Posterior cingulate gyrus (tissue), 11 donors: ENCODE measurements at places on chromosomes 1 and 21.

DNA sequence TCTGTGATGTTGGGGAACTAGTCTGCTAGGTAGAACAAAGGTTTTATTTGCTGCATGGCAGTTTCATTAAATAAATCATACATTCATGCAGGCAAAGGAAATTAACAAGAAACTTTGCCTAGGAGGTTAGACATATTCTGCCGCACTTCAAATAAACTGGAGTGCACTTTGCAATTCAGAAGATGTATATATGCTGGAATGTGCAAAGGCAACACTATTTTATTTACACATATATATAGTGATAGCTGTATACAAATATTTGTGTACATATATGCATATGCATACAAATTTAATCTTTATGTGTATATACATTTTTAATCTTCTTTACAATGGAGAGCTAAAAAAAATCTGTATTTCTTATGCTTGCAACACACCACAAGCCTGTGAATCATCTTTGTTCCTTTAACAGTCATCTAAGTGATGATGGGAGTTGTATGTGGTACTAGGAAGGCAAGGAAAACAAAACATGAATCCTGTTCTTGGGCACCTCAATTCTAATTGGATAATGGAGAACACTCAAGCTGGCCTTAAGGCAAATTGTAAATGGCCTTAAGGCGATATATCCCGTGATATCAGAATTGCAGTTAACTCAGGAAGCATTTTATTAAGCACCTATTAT, 605.8 kb upstream of the CAMK1G start:
- no peak for DNase-seq

DNA sequence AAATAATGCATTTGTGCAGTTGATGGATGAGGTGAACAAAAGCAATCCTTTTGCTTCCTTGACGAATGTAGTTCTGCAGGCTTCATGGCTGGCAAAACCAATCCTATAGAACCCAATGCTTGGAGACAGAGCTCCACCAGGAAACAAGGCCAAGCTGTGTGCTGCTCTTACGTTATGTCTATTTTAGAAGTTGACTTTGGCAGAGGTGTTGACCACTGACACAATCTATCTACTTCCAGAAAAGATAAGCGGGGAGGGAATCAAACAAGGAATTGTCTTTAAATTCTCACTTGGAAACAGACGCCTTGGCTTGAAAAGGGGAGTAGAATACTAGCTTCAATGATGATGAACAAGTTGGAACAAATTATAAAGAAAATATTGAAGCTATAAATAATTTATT, 211.2 kb downstream of the SETD4 start:
- no peak for DNase-seq

DNA sequence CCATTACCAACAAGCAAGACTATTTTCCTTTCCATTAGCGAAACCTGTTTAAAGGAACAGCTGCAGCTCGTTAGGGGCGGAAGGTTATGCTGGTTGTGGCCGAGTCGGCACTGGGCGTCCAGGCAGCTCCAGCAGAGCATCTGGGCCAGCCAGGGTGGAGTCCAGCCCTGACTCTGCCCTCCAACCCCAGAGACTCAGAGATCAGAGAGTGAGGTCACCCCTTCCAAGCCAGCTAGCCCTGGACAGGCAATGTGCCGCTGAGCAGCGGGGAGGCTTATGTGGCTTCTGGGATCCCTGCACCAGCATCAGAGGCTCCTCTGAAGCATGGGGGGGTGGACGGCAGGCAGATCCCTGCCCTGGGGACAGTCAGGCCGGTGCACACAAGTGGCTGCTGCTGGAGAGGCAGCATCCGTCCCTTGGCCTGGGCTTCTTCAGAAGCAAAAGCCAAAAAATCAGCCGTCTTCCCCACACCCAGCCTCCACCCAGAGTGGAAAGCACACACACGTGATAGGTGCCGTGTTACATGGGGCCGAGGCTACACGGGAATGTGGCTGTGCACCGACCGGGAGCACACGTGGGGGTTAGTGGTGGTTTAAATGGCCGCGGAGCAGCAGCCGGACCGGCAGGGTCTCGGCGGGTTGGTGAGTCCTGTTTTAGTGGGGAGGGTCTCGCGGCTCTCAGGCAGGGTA, 30.1 kb downstream of the SLC66A1 start:
- DNase-seq = no peak

DNA sequence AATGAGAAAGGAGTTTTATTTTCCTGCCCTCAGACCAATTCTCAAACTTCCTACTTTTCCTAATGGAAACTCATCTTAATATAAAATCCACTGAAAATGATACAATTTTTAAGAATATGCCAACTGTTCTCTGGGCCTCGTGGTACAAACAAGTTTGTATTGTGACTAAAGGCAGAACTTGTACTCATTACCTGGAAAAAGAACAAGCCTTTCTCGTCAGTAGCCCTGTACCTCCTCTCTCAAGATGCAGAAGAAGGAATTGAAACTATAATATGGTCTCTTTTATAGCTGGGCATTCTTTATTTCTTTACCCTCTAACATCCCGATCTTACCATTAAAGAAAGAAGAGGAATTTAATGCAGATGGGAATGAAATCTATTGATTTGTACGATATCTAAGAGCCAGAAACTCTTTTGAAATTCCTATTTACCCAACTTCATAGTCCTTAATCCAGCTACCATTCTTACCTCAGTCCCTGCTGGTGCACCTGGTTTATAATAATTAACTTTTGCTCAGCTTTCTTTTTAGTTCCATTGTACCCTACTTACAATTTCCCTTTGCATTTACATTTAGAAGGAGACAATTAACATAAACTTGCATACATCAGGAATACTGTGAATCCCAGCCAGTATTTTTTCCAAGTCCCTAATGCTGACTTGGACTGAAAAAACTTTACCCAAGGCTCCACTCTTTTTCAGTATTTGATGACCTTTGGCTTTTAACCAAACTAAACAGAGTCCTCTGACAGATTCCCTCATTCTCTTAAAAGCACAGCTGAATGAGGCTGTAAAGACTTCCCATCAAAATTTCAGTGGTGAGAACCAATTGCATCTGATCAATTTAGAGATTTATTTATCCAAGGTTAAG, 1162.4 kb downstream of the BRINP3 start:
- no peak for DNase-seq

DNA sequence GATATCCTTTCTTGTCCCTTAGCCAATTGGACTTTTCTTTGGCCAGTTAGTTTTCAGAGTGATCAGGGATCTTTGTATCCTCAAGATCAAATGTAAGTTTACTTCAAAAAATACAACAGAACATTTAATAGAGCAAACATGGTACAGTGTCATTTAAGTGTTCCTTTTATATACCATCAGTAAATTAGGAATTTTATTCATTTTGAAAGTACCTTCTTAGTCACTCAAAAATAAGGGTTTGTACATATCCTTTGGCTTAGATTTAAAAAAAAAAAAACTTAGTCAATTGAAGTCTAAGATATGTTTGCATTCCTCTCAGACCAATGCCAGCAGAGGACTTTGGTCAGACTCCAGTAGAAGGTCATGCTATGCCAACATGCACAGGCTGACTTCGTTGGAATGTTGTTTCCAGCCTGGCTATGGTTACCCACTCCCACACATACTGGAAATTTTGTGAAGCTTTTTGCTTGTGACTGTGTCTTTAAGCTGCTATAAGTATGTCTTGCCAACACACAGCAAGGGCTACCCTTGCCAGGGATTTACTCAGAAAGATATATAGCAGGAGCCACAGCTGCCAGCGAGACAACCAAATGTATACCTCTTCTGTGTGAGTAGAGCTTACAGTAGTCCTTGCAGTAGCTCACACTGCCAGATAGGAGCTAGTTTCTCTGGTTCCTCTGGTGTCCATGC, 81.5 kb upstream of the LRIF1 start:
- DNase-seq = no peak

GRCh38 chr1:68969441-68969840, 472.6 kb upstream of the DEPDC1 start:
- no peak for DNase-seq

DNA sequence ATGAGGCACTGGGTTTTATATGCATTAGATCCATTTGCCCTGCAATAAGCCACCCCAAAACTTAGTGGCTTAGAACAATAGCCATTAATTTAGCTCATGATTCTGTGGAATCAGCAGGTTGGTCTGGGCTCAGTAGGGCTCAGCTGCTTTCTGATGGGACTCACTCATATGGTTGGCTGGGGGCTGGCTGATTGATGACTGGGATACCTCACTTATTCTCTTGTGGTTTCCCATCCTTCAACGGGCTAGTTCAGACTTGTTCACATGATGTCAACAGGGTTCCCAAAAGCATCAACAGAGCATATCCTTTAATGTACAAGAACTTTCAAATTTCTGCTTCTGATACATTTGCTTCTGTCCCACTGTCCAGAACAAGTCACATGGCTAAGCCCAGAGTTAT, 43.2 kb downstream of the DNM3 start:
- no peak for DNase-seq

- DNase-seq = no peak
Measured at GRCh38 chr1:83554174-83554573, 444.8 kb downstream of the TTLL7 start.

DNA sequence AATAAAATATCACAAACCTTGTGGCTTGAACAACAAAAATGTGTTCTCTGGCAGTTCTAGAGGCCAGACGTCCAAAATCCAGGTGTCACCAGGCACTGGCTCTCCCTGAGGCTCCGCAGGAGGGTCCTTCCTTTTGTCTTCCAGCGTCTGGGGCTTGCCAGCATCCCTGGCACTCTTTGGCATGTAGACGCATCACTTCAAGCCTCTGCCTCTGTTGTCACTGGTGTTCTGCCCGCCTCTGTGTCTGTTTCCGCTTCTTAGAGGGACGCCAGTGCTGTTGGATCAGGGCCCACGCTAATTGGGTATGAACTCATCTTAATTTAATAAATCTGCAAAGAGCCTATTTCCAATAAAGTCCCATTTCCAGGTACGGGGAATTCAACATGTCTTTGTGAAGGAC, 273.7 kb upstream of the C1orf174 start:
- no peak for DNase-seq

DNA sequence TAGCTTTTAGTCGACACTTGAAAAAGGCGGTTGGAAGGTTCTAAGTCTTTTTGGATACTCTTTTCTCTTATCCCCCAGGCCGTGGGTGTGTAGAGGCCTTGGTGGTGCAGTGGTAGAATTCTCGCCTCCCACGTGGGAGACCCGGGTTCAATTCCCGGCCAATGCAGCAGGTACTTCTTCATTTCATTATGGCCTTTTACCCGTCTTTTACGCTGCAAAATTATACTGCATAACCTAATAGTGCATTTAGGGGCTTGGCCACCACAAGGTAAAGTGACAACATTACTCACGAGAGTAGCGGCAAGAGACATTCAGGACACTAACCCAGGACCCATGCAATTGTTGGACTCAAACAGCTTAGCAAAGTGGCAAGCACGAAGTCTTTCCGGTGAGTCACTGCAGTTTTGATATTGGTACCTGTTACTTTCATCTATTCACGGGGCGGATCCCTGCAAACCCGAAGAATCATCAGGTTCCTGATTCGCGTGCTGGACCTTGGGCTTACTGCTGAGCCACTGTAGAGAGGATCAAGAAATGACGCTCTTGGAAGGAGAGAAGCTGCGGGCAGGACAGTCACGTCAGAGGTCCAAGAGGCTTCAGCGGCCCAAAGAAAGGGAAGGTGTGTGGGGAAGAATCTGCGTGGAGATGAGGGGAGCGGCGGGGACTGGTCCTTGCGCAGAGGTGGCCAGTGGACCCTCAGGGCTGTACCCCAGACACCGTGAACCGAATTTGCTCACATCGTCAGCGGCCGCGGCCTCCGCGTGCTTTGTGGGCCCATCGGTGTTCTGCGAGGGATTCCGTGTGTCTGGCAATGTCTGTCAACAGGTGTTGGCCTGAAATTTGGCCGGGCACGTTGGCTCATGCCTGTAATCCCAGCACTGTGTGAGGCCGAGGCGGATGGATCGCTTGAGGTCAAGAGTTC, 12.9 kb upstream of the RNU1-4 start:
- DNase-seq = peak; percentile 17

DNA sequence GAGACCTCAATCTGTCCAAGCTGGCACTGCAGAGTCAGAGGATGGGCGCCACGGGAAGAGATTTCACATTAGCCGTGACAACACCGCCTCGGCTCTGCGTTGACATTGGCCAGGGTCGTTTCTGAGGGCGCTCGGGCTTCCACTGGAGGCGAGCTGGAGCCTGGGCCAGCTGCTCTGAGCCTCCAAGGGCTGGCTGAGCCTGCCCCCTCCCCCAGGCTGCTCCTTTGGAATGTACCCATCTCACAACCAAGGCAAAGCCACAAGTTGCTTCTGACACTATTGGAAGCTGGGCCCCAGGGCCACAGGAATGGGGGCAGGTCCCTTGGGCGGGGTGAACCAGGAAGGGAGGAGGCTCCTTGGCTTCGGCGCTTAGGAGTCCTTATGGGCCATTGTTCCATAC, 12.7 kb downstream of the GPR3 start:
- DNase-seq = no peak

- DNase-seq = no peak
Measured at GRCh38 chr1:50110656-50111055, 1.9 kb downstream of the ELAVL4 start.

DNA sequence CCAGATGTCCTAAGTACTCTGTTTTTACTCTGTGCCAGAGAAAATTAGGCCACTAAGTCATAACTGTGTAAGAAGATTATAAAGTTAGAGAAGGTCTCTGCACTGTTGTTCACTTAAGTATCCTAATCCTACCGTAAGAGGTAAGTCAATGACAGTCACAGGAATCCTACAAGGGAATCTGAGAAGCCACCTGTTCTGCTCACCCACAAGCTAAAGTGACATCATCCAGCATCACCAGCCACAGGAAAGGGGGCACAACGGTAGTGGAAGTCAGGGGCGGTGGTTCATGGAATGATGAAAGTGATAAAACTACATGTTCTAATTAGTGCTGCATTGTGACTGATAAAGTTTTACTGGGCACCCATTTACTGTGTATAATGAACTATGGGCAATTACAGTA, 92.7 kb downstream of the PLD5 start:
- DNase-seq = no peak

DNA sequence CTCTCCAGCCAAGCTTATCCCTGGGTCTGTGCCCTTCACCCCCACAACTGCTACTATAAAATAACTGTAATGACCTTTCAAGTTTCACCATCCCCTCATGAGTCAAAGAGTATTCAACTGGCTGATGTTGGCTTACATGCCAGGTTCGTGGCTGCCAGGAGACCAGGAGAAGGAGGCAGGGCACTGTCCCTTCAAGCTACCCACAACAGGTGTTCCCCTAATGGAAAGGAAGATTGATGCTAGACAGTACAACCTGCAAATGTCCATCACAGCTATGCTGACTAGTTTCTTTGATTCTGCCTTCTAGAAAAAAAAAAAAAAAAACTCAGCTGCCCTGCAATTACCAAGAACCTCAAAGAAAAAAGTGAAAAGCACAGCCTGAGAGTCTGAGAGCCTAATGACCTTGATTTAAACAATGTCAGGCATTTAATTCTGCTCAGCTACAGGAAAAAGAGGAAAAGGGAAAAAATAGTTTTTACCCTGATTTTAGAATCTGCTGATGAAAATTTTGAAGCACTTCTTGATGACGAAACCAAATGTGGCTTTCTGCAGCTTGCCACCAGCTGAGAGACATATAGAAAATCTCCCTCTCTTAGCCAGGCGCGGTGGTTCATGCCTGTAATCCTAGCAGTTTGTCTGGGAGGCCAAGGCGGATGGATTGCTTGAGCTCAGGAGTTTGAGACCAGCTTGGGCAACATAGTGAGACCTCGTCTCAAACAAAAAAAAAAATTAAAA, 82.7 kb upstream of the ROR1 start:
- no peak for DNase-seq

GRCh38 chr1:24699628-24700027, 45.6 kb upstream of the CLIC4 start:
- DNase-seq = no peak

- no peak for DNase-seq
Measured at GRCh38 chr21:32858628-32859027, 87.1 kb upstream of the PAXBP1 start.
